ENCODE measurements at places on chromosomes 16 and 17.
A peak's percentile ranks its signal among the peaks of the same experiment; 100 is the strongest.

GRCh38 chr17:83007504-83008185 is 71.8 kb upstream of the METRNL start:
- no peak for DNase-seq

- DNase-seq = no peak
Measured at GRCh38 chr17:4870855-4871254, 28.5 kb upstream of the C17orf107 start.

- DNase-seq = no peak
Measured at GRCh38 chr16:84663433-84664101, 15.3 kb downstream of the KLHL36 start.

GRCh38 chr16:2739625-2740430 is 12.6 kb upstream of the SRRM2 start:
- DNase-seq = no peak

GRCh38 chr17:66353937-66354401 is 51.6 kb downstream of the PRKCA start:
- no peak for DNase-seq

GRCh38 chr17:74957935-74958740 is 14.4 kb downstream of the HID1 start:
- peak; percentile 84 for DNase-seq

GRCh38 chr16:30949650-30950515 is 1.0 kb downstream of the ORAI3 start:
- peak; percentile 69 for DNase-seq

GRCh38 chr16:87801679-87802259 is 36.0 kb upstream of the KLHDC4 start:
- DNase-seq = no peak

GRCh38 chr16:79848719-79849118 is 248.2 kb upstream of the MAF start:
- no peak for DNase-seq

DNA sequence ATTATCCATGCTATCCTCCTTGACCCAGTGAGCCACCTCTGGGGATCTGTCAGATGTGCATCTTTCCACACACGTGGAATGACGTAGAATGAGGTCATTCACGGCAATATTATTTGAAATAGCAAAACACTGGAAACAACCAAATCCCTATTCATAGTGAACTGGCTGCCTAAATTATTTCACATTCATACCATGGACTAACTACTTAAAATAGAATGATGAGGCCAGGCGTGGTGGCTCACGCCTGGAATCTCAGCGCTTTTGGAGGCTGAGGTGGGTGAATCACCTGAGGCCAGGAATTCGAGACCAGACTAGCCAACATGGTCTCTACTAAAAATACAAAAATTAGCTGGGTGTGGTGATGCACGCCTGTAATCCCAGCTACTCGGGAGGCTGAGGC is 75.5 kb downstream of the RAP1GAP2 start:
- DNase-seq = no peak

- no peak for DNase-seq
Measured at GRCh38 chr17:61054436-61054835, 345.2 kb upstream of the TBX2 start.

DNA sequence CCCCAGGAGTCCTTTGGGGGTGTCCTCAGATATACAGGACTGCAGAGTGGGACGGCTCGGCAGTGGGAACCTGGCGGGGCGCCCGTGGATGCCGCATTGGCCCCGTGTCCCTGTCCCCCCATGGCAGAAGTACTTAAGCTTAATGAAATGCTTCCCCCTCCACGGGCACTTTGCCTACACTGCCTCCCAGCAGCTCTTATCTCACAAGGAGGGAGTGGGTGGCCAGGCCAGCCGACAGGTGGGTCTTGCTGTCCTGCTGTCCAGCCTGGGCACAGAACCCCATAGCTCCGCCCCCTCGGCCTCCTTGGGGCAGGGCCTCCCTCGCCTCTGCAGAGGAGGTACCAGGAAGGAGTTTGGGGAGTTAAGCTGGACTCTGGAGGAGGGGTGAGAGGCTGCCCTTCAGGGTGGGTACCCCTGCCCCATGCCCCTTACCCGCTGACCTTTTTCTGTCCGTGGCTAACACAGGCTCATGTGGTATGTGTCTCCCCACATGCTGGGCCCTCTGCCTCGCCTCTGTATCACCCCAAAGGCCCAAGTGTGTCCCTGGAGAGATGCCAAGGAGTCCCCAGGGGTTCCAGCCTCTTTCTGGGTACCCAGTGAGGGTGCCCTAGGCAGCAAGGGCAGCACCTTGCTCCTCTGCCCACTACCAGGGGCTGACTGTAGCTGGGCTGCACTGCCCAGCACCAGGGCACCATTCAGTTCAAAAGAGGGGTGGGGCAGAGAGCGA is 8.7 kb downstream of the THRA start:
- DNase-seq = no peak

DNA sequence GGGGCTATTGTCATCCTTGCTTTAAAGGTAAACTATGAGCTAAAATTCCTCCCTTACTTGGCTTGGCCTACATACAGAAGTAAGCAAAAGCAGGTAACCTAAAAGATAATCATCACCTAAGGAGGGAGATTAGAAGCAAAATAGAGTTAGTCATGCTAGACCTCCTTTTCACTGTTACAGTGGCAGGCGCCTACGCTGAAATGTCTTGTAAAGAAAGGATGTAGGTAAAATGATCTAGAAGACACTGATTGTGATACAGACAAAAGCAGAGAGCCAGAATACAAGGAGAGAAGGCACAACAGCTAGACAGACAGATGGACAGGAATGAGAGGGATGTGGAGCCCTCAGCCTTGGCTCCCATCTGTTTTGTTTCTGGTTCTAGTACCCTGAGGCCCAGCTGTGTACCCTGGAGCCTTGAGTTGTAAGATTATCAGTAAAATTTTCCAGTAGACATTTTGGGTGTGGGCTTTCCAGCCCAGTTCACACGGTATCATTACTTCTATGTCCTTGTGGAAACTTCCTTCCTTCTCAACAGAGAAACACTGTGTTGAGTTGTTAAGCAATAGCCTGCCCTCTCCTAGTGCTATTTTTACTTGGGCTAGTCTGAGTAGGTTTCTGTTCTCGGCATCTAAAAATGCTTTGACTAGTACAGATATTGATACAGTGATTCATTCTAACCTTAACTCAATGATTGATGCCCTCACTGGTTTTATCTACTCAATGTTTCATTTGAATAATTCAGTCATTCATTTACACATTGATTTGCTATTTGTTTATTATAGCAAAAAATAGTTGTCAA is 7.7 kb upstream of the C16orf78 start:
- no peak for DNase-seq

DNA sequence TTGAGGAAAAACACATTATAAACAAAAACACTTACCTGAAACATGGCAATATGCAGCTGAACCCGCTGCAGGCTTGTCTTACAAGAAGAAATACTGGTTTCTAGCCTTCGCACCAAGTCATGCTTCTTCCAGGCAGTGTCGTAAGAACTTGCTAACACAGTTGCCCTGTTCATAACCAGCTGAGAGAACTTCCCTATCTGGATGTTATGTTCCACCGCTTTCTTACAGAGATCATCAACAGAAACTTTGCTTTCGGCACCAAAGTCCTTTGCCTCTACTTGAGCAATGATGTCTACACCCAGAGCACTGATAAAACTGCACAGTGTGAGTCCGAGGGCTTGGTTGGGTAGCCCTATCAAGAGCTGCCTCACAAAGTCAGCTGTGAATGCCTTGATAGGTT is 27.9 kb upstream of the ARL6IP1 start:
- no peak for DNase-seq

- DNase-seq = no peak
Measured at GRCh38 chr16:54034684-54035083, 251.9 kb downstream of the IRX3 start.

GRCh38 chr16:70472786-70473433 is 18.5 kb downstream of the FCSK start:
- DNase-seq = no peak

DNA sequence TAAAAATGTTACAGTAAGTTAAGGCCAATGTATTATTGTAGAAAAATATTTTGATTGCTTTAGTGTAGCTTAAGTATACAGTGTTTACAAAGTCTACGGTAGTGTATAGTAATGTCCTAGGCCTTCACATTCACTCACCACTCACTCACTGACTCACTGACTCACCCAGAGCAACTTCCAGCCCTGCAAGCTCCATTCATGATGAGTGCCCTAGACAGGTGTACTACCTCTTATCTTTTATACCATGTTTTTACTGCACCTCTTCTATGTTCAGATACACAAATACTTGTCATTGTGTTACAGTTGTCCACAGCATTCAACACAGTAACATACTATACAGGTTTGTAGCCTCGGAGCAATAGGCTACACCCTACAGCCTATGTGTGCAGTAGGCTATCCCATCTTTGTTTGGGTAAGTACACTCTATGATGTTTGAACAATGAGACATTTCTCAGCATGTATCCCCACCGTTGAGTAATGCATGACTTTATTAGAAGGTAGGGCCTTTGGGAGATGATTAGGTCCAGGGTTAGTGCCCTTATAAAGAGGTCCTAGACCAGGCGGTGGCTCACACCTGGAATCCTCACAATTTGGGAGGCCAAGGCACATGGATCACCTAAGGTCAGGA is 117.8 kb downstream of the SLC39A11 start:
- no peak for DNase-seq

DNA sequence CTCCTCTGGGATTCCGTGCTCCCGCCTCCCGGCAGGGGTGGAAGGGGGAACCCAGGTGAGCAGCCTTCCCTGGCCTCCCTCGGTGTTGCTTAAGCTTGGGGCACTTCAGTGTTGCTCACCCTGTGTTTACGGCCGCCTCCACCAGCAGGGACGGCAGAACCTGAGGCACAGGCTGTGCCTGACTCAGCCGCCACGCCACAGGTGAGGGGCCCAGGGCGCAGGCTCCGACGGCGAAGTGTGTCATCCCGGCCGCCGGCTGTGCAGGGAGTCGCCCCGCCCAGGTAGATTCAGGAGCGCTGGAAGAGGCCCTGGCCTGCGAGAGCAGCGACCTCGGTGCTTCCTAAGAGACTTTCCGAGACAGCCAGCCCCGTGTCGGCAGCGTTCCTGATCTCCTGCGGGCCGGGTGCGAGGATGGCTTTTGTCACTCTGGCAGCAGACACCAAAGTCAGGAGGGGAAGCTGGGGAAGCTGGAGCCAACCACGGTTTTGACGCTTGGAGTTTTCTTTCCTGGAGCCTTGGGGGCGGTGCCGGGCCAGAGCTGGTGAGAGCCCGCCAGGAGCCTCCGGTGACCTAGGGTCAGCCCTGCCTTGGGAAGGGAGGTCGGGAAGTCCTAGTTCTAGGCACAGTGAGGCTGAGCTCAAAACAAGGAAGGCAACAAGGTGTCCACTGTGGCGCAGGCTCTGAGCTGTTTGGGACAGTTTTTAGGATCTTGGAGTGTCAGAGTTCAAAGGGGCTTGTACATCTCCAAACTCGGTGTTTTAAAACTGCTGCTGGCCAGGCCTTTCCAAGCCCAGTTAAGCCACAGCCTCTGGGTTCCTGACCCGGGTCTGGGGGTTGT is 2.1 kb downstream of the GSE1 start:
- DNase-seq = peak; percentile 77

DNA sequence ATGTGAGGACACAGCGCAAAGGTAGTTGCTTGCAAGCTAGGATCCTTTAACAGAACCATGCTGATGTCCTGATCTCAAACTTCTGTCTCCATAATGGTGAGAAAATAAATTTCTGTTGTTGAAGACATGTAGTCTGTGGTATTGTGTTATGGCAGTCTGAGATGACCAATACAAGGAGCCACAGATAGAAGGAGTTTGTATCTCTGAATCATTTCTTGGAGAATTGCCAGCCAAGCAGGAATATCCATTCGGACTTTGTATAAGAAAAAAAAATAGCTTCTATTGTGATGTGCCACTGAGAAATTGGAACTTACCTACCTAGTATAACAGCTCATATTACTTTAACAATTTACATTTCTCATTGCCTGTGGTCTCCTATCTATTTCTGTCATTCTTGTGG is 447.6 kb upstream of the CA10 start:
- DNase-seq = no peak

GRCh38 chr17:66468241-66469087 is 166.1 kb downstream of the PRKCA start:
- no peak for DNase-seq

DNA sequence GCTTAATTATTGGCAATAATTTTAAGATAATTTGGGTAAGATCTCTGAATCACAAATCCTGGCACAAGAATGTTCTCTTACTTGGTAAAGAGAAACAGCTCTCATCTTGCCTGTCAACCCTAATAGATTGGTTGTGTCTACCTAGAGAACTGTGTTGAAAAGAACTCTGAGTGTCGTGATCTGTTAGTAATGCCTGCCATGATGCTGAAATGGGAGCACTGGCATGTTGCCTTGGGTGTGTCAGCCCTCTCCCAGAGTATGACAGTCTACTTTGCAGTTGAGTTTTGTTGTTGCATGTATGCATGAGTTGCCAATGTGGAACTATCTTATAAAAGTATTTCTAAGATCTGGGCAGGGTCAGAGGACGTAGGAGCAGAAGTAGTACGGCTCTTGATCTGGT is 221.4 kb downstream of the MAF start:
- no peak for DNase-seq

DNA sequence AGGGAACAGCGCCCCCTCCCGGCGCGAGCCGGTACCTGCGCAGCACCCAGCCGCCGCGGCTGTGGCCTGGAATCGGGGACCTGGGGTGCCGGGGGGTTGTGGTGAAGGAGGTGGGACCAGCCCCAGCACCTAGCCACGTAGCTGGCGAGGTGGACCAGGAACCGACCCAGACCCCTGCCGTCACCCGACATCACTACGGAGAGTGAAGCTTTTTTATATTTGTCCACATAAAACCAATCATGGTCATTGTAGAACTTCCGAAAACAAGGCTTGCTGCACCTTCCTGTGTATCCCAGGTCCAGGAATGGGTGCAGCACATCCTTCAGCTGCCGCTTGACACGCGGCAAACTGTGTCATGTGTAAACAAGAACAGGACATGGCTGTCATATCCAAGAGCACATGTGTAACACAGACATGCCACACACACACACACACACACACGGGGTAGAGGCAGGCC is 1.3 kb downstream of the HBQ1 start:
- DNase-seq = no peak

- DNase-seq = no peak
Measured at GRCh38 chr16:49345829-49346228, 27.8 kb upstream of the C16orf78 start.

DNA sequence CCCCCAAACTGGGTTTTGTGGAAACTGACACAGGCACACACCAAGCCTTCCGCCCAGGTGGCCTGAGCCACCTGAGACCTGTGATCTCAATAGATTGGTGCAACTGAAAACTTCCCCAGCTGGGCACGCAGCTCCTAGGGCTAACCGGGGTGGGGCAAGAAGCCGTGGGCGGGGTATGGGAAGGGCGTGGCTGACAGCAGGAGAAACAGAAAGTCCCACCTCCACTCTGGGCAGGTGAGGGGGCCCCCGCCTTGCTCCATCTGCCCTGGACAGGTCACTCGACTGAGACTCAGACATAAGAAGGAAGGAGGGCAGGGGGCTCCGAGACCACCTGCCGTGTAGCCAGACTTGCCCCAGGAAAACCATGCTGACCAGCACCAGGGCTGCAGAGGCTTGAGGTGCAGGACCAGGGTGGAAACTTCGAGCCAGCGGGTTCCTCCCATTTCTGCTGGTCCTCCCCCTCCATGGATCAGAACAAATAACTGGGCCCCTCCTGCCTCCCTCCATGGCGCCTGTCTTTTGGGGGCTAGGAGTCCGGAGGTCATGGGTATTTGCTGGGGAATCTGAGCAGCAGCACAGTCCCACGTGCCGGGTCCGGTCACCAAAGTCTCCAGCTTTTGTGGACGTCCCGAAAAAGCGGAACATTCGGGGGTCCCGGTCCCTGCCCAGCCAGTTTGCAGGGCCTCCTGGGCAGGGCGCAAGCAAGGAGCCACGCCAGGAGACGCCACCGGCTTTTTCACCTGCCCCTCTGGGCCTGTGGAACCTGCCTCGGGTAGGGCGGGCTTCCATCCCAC is 1.3 kb downstream of the TIMP2 start:
- peak; percentile 36 for DNase-seq
